ENCODE measurements at places on chromosomes 7 and 10. TPM values are rescaled to one million over a fixed set of nuclear protein-coding genes. Genes with fewer than 3 reads are reported as not detected.

PTPRN2 gene
- 4.0 TPM for total RNA-seq

DNA sequence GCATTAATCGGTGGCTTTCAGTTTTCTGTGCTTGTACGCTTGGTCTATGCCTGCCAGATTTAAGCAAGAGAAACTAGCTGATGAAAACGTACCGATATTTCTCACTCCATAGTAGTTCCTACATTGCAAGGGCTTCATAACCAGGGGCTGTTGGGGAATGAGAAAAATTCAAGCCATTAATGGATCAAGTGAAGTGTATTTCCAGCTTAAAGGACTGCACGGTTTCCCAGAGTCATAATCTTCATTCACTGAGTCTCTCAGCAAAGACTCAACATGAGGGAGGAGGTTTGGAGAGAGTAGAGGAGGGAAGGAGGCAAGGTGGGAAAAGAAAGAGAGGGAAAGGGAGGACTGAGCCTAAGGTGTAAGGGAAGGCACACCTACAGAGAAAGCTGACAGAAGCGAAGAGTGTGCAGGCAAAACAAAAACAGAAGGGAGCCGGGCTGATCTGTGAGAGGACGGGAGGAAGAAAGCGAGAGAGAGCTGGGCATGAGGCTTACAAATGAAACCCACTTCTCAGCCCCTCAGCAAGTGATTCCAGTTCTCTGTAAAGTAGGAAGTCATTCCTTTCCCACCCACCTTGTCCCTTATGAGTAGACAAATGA is 625 bp downstream of the GIMAP2 start:
- no peak for DNase-seq

- DNase-seq: no peak
Observed at GRCh38 chr7:33837356-33837851, 67.9 kb upstream of the BMPER start.

MPP7 gene
- 8.0 TPM for total RNA-seq

VGF gene
- 3.3 TPM for total RNA-seq

DNA sequence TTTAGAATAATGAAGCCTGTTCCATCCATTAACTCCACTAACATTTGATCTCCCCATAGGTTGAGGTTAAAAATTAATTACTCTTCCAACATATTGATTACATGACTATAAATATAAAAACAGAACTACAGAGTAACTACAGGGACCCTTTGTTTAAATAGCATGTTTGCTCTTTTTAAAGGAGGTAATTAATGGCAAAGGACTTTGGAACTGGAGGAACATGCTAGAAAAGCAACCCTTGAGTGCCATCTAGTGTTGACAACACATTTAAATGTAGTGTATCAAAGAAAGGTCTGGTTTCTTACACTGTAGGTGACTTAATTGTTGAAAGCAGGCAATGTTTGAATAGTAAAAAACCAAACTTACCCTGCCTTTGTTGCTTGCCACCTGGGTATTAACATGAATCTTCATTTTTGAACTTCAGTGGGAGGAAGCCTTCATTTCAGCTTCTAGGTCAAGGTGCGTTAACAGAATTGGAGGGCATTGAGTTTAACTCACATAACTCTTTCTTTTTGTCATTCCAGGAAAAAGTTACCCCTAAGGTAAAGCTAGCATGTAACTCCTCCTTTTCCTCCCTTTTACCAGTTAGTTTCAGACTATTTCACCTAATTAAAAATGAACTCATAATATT is 52.6 kb upstream of the CAPZA2 start:
- DNase-seq: peak; percentile 89

DNA sequence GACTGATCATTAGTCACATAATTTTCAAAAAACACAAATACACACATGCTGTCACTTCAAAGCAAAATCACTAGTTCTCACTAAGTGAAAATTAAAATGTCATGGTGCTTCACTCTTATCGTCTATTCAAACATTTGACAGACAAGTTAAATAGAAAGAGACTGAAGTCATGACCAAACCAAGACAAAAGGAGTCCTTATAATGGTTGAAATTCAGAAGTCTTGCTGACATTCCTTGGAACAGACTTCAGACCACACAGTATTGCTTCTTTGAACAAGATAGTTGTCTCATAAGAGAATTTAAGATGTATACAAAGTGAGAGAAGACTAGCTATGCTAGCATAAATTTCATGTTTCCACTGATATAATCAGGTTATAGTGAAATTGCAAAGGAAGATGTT is 119.5 kb downstream of the SEMA3D start:
- no peak for DNase-seq

NPTX2 gene
- 29.9 TPM for total RNA-seq

TRPV5 gene
- total RNA-seq: not detected

CLDN12 gene
- total RNA-seq: 52.1 TPM

All from GM23338 (cell line).